M059J (cell line): ENCODE measurements at places on chromosomes 16 and 17. TPM values are rescaled to one million over a fixed set of nuclear protein-coding genes. Genes with fewer than 3 reads are reported as not detected.

Gene FBXO39
- total RNA-seq = 0.20 TPM in 1 of 2 replicates, not detected in the other

DNA sequence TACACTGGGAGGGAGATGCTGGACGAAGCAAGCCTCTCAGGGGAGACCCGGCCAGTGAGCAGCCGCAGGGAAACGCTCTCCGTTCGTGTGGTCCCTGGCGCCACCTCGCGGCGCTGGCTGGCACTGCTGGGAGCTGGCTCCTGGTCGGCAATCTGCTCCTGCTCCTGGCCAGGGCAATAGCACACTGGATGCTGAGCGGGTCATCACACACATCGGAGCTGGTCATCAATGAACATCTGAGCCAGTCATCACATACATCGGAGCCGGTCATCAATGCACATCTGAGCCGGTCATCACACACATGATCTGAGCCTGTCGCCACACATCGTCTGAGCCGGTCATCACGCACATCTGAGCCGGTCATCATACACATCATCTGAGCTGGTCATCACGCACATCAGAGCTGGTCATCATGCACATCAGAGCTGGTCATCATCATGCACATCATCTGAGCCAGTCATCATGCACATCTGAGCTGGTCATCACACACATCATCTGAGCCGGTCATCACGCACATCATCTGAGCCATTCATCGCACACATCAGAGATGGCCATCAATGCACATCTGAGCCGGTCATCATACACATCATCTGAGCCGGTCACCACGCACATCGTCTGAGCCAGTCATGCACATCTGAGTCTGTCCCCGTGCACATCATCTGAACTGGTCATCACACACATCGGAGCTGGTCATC is 217.3 kb downstream of the RBFOX3 start:
- peak; percentile 48 for DNase-seq

DNA sequence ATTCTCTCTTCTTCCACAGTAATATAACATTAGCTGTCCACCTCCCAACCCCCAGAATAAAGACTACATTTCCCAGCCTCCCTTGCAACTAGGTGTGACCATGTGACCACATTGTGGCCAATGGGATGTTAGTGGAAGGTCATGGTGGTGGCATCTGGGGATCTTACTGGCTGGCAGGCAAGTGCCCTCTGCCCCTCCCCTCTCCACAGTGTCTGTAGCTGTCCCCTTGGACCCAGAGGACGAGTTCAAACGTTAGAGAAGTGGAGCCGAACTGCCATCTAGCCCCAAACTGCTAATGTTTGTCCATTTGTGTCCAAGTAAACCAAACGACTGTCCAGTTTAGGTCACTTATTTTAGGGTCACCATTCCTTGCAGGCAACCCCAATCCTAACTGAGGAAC is 26.6 kb upstream of the KCNG4 start:
- DNase-seq = peak; percentile 73

DNA sequence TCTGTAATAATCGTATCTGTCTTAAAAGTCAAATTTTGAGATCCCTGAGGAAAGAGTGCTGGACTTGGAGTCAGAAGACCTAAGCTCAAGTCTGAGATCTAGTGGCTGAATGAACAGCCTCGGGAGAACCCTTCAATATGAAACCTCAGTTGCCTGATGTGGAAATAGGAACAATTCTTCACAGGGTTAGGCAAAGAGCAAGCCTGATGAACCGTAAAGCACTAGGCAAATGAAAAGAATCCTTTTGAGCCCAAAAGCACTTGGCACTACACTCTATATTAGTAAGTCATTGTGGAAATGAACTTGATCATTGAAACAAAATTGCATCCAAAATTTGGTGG is 20.2 kb downstream of the TXNDC11 start:
- DNase-seq = no peak

Gene TMEM235
- total RNA-seq = not detected in 2 replicates

DNA sequence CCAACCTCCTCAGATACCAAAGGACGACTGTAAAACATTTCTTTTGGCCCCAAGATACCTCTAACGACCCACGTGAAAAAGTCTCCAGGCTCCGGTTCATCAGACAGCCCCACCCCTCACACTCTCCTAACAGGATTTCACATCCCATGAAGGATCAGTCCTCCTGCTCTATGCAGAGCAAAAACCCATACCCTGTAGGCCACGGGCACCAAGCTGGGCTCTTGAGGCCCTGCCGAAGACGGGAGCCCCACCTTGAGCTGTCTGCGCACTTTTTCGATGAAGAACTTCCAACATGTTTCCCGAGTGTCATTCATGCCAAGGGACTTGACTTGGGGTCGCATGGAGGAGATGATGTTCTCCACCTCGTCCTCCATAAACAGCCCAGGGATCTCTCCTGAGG is 89.9 kb downstream of the PGS1 start:
- no peak for DNase-seq

Gene NQO1
- 589 and 671 TPM in 2 replicates for total RNA-seq

Gene TBC1D3
- not detected in 2 replicates for total RNA-seq

GRCh38 chr17:14205992-14206461 is 30.6 kb downstream of the CDRT15 start:
- peak; percentile 97 for DNase-seq

Gene TEDC2
- 22.6 and 22.8 TPM in 2 replicates for total RNA-seq

DNA sequence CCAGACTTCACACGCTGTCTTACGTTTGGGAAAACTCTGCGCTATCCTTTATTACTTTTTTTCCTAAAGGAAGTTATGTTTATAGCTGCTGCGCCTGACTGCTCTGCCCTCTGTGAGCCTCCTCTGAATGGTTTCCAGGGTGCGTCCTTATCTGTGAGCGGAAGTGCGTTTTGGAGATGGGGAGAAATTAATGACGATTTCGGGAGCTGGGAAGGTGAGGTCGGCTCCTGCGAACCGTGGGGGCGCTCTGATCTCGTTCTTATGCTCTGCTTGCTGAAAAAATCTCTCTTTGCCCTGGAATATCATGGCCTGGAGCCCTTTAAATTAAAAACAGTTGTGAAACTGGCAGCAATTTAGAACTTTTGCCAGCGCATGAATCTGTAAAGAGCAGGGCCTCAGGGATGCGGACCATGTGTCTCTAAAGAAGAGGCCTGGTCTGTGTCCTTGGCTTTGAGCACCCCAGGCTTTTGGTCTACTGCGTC is 135.7 kb upstream of the ZFHX3 start:
- DNase-seq = no peak

Gene DDX52
- 16.6 and 31.7 TPM in 2 replicates for total RNA-seq

Gene SGCA
- not detected in 2 replicates for total RNA-seq

DNA sequence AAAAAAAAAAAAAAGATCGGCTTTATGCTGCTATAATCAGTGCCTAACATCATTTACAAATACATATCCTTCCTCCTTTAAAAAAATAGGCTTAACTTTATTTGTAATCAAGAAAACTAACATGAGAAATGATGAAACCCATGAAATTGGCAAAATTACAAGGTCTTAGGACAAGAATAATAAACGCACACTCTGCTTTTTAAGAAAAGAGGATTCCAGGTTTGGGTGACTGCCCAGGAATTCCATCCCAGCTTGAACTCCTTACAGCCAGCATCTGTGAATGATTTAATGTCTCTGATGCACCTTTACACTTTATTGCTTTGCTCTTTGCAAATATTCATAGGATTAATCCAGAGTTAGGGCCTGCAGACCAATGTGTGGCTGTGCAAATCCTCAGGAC is 196.0 kb downstream of the CBLN1 start:
- DNase-seq = peak; percentile 67

GRCh38 chr16:26569793-26570192 is 496.9 kb upstream of the C16orf82 start:
- peak; percentile 3 for DNase-seq

Gene FAM171A2
- 1.4 and 5.2 TPM in 2 replicates for total RNA-seq

Gene OR3A3
- total RNA-seq = not detected in 2 replicates

GRCh38 chr17:8572764-8573163 is 57.8 kb downstream of the MYH10 start:
- no peak for DNase-seq

DNA sequence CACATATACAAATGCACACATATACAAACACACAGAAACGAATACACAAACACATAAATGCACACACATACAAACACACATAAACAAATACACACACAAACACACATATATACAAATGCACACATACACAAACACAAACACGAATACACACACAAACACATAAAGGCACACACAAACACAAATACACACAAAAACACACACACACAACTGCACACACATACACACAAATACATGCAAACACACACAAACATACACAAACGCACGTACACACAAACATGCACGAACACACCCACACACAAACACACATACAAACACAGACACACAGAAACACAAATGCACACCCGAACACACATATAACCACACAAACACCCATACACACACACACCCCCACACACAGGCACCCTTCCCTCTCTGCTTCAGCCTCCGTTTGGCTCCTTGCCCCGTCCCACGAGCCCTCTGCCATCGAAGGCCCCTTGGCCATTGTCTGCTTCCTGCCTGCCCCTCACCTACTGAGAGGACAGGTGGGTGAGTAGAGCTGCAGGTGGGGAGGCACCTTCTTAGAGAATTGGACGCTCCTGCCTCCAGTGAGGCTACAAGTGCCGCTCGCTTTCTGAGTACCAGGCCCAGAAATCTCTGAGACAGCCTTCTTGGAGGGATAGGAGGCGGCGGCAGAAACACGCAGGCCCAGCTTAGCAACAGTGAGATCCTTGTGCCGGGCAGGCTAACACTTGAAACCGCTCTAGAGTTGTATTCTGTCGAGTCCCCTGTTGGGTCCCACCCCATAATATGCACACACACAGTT is 331.2 kb downstream of the FOXL1 start:
- DNase-seq = no peak

- no peak for DNase-seq
These were observed 588.3 kb upstream of the ZFHX3 start for GRCh38 chr16:73636196-73636595.

DNA sequence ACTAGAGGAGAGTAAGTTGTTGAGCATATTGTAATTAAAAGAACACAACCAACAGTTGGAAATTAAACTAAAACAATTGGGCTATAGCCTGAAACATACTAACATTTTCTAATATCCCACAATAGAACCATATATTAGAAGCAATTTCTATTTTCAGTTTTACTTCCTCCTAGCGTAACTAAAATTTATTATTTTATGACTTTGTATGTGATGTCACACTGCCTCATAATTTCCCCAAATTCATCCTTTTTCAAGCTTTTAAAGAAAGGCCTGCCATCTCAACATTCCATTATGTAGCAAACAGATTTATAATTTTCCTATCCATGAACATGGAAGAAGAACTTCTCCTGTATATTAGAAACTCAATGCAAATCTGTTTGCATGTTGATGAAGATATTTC is 110.2 kb downstream of the HS3ST3A1 start:
- no peak for DNase-seq

- no peak for DNase-seq
These were observed 149.0 kb upstream of the RBL2 start for GRCh38 chr16:53285236-53285635.

GRCh38 chr17:7343250-7343649 is 6.9 kb downstream of the ACAP1 start:
- DNase-seq = no peak

Gene CACNG3
- total RNA-seq = not detected in 2 replicates

DNA sequence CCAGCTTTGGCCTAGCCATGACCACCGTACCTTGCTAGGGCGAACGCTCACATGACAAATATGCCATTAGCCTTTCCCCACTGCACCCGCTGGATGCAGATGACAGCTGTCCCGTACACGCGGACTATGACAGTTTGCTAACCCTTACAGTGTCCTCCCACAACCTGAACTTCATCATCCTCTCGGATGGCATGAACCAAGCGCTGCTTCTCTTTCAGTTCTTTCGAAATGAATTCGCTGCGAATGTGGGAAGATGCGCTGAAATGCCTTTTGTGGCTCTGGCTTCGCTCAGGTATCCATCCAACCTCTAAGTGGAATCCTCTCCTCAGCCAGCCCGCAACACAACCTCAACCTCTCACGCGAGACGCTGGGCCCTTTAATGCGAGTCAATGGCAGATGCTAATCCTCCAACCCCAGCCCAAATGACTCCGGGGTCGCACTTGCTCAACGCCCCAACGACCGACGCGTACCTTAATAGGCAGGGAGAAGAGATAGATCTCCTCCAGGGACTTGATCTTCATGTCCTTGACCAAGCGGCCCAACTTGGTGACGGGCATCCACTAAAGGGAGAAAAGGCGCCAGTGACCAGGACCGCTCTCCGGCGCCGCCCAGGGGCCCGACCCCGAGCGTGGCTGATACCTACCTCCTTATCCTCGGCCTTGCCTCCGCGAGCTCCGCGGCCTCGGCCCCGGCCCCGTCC is 670 bp downstream of the RPS2 start:
- peak; percentile 44 for DNase-seq

Gene CFAP97D1
- not detected in 2 replicates for total RNA-seq

Gene KCNJ16
- not detected in 2 replicates for total RNA-seq

GRCh38 chr16:47687694-47688093 is 226.6 kb downstream of the PHKB start:
- DNase-seq = peak; percentile 2

DNA sequence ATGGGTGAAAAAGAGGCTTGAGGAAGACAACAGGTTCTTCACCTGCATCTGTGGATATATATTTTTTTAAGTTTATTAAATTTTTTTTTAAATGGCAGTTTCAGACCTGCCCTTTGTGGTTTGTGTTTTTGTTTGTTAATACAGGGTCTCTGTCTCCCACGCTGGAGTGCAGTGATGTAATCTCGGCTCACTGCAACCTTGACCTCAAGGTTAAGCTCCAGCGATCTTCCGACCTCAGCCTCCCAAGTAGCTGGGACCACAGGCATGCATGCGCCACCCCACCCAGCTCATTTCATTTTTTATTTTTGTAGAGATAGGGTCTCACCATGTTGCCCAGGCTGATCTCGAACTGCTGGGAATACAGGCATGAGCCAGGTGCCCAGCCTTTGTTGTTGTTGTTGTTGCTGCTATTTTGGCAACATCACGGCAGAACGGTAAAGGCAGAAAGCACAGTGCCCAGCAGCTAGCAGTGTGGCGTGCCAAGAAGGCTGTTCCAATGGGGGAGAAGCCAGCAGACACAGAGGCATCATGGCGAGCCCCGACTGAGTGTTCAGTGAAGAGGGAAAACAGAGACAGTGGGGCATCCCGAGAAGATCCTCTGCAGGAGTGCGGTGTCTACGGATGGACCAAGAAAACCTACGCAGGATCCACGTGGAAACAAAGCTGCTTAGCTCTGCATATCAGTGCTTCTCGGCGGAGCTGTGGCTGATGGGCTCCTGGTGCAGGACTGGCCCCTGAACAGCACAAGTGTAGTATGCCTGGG is 19.6 kb downstream of the TMC6 start:
- no peak for DNase-seq
